ENCODE measurements at places on chromosomes 3 and 15. TPM values are rescaled to one million over a fixed set of nuclear protein-coding genes. Genes with fewer than 3 reads are reported as not detected.

MEGF11 gene
- 0.25 TPM for total RNA-seq

FETUB gene
- total RNA-seq = 3.7 TPM

DUOXA2 gene
- 1.5 TPM for total RNA-seq

MYO5A gene
- 31.2 TPM for total RNA-seq

GRCh38 chr3:52854013-52854412 lies 19.2 kb upstream of the MUSTN1 start:
- no peak overlapping the region for H3K4me3 ChIP-seq
- H3K27ac ChIP-seq = no peak overlapping the region
- no peaks in the 10 kb centered on the region for H3K27me3 ChIP-seq
- H3K4me1 ChIP-seq = no peaks in the 10 kb centered on the region
- peaks cover 15% of the 10 kb centered on the region for H3K36me3 ChIP-seq

DNA sequence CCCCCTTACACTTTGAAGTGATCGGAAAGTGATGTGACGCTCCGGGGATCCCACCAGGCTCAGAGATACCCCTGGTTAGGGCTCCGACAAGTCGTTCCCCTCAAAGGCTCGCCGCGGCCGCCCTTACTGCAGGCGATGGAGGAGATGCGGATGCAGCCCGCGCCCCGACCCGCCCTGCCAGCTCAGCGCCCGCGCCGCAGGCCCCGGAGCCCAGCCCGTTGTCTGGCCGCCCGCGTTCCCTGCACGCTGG lies 228 bp downstream of the GLT8D1 start:
- no peaks in the 10 kb centered on the region for H3K27me3 ChIP-seq
- no peak for DNase-seq
- peak overlapping the region; percentile 92 for H3K4me3 ChIP-seq
- H3K27ac ChIP-seq = peak overlapping the region; percentile 90
- H3K36me3 ChIP-seq = peaks cover 11% of the 10 kb centered on the region
- peaks cover 54% of the 10 kb centered on the region for H3K4me1 ChIP-seq

- no peak for DNase-seq
- H3K36me3 ChIP-seq = no peaks in the 10 kb centered on the region
- H3K4me1 ChIP-seq = no peaks in the 10 kb centered on the region
- no peak overlapping the region for H3K4me3 ChIP-seq
These were observed 454.8 kb downstream of the EPHA6 start for GRCh38 chr3:97269202-97269601.

GRCh38 chr3:115323380-115323779 lies 176.3 kb upstream of the ZBTB20 start:
- no peaks in the 10 kb centered on the region for H3K4me1 ChIP-seq
- H3K27me3 ChIP-seq = no peaks in the 10 kb centered on the region
- no peak for DNase-seq
- H3K27ac ChIP-seq = no peak overlapping the region
- no peaks in the 10 kb centered on the region for H3K36me3 ChIP-seq
- H3K4me3 ChIP-seq = no peak overlapping the region
